Activated naive CD8-positive, alpha-beta T cell treated with anti-CD3 and anti-CD28 coated beads for 36 hours (primary cell): ENCODE measurements at places on chromosomes 1 and 21.
A peak's percentile ranks its signal among the peaks of the same experiment; 100 is the strongest.

DNA sequence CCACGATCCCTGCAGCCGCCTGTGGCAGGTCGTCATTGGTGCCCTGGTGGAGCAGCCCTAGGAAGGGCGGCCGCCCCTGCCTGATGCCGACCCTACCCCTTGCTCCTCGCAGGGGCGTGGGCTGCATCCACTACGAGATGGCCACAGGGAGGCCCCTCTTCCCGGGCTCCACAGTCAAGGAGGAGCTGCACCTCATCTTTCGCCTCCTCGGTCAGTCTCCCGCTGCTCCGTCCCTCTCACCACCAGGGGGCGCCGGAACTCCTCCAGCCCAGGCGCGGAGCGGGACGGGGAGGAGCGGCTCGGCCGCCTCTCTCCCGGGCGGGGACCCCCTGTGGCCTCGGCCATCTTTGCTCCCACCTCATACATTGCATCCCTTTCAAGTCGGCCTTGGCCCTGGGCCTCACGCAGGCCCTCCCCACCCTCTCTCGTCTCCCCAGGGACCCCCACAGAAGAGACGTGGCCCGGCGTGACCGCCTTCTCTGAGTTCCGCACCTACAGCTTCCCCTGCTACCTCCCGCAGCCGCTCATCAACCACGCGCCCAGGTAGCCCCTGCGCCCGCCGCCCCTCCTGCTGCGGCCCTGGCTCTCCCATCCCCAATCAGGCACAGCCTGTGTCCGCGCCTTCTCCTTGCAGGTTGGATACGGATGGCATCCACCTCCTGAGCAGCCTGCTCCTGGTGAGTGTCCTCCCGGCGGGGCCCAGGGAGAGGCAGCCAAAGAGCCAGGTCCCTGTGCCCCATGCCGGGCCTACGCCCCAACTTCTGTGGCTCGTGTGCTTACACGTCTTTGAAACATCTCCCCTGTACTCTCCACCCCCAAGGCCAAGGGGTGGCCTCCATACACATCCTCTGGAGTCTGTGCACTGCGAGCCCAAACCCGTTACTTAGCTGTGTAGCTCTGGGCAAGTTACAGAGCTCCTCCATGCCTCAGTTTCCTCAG lies 24.7 kb downstream of the CDK18 start:
- peak; percentile 84 for DNase-seq

DNA sequence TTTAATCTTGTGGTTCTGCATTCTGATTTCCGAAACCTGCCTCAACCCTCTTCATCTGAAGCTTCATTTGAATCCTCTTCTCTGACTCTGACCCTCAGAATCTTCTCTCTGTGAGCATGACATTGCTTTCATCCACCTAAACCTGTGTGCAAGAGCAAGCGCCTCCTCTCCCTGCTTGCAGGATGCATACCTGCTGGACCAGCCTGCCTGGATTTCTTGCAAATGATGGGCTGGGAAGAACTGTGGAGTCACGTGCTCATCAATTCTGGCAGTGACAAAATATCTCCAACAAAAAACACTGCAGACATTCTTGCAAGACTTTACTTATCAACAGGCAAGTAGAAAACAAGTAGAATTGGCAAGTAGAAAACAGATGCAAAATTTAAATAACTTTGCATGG lies 20.8 kb upstream of the SLC35F3 start:
- no peak for DNase-seq

- no peak for DNase-seq
Observed at GRCh38 chr1:95790136-95790535, 556.1 kb downstream of the RWDD3 start.

DNA sequence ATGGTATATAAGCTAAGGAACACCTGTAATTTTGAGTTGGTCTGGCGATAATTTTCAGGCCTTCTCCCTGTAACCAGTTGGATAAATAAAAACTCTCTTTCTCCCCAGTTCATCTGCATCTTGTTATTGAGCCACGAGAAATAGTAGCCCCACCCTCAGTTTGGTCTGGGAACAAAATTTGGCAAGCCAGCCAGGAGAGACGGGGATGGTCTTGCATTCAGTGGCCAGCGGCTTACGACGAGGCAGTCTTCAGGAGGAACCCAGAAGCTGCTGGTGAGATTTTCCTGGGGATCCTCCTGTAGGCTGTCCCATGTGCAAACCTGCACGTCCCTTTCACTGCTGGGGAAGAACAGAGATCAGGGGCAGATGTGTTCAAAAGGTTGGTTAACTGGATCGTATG lies 174.6 kb downstream of the PLA2G4A start:
- no peak for DNase-seq
